CD8-positive, alpha-beta T cell (primary cell): ENCODE measurements at places on chromosomes 2 and 18.

DNA sequence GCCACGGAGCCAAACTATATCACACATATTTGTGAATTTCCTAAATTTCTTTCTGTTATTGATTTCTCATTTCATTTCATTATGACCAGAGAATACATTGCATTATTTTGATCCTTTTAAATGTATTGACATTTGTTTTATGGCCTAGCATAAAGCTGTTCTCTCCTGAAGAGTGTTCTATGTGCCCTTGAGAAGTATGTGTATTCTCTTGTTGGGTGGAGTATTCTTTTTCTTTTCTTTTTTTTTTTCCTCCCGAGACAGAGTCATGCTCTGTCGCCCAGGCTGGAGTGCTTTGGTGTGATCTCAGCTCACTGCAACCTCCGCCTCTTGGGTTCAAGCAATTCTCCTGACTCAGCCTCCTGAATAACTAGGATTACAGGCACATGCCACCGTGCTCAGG is 5.2 kb downstream of the HAUS1 start:
- no peak for DNase-seq

- no peak for DNase-seq
Observed at GRCh38 chr2:186724736-186725135, 30.9 kb downstream of the FAM171B start.

DNA sequence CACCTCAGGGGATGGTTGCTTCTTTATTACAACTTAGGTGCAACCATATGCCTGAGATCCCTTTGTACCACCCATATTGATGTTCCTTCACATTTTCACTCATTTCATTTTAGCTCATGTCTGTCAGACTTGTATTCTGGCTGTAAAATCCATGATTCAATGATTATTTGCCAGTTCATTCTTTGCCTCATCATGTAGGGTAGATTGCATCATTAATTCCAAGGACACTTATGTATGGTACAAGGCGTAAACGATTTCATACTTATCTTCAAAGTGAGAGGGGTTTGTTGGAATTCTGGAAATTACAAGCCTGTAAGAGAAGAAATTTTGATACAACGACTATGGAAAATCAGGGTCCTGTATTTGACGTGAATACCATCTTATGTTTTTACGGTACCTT is 685.0 kb upstream of the FANCL start:
- no peak for DNase-seq

DNA sequence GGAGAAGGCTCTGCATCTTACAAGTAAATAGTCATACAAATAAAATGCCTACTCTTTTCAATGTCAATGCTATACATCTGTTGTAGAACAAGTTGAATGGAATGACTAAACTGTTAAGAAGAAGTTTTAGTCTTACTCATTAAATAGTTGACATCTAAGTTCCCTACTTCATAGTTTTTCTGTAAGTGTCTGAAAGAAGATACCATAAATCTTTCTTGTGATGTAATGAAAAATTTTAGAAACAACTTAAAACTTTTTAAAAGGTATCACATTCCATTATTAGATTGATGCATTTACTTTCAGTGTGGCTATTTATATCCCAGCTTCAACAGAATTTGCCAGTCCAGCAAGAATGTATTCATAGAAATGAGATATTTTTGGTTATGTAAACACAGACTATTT is 185.2 kb upstream of the EPC2 start:
- DNase-seq: no peak

GRCh38 chr18:42893977-42894376 is 221.5 kb downstream of the RIT2 start:
- no peak for DNase-seq

GRCh38 chr18:74510770-74511095 is 14.6 kb downstream of the CNDP2 start:
- no peak for DNase-seq

GRCh38 chr2:227183657-227184367 is 19.4 kb downstream of the COL4A3 start:
- no peak for DNase-seq

GRCh38 chr2:129437725-129438124 is 541.7 kb upstream of the RAB6C start:
- no peak for DNase-seq

DNA sequence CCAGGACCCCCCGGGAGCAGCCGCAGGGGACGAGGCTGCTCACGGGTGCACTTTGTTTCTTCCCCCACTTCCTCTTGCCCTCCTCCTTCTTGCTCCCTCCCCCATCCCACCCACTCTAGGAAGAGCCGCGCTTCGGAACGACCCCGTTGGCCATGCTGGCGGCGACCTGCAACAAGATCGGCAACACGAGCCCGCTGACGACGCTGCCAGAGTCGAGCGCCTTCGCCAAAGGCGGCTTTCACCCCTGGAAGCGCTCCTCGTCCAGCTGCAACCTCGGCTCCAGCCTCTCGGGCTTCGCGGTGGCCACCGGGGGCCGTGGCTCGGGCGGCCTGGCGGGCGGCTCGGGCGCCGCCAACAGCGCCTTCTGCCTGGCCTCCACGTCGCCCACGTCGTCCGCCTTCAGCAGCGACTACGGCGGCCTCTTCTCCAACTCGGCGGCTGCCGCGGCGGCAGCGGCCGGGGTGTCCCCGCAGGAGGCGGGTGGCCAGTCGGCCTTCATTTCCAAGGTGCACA is 1.3 kb downstream of the SP9 start:
- DNase-seq: no peak
